ENCODE measurements at places on chromosomes 6 and 20.

DNA sequence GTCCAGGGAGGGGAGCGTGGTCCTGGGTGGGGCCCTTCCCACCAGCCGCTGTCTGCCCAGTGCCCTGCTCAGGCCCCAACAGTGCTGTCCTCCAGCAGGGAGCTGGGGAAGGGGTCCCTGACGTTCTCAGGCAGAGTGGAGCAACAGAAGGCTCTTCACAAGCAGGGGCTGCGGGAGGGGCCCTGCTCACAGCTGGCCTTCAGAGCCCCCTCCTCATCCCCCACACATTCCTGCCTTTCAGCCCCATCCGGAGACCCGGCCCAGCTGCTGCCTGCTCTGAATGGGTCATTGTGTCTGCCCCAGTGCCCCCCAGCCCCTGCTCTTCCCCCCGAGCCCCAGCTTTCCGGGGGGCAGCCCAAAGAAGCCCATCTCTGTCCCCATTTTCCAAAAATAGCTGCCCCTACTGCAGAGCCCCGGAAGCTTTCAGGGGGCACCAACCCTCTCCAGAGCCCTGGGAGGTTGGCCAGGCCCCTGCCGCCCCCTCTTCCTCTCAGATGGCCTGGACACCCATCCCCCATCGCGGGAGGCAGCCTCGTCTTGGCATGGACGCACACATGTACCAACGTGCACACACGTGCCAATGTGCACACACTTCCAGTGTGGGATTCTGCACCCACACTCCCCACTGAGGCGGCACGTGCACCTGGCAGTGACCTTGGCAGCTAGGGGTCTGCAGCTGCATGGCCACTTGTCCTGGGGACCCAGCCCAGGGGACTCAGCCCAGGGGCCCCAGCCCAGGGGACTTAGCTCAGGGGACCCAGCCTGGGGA lies 3.7 kb downstream of the COL20A1 start:
- no peak for DNase-seq

GRCh38 chr20:14727485-14728150 lies 390.2 kb upstream of the FLRT3 start:
- peak; percentile 84 for DNase-seq

GRCh38 chr20:51381557-51381956 lies 161.0 kb downstream of the NFATC2 start:
- no peak for DNase-seq

- no peak for DNase-seq
Observed at GRCh38 chr6:40810171-40810570, 223.0 kb upstream of the LRFN2 start.

GRCh38 chr6:42163981-42164380 lies 9.2 kb upstream of the GUCA1A start:
- DNase-seq = no peak

GRCh38 chr6:89966228-89966544 lies 71.9 kb downstream of the GJA10 start:
- peak; percentile 66 for DNase-seq

DNA sequence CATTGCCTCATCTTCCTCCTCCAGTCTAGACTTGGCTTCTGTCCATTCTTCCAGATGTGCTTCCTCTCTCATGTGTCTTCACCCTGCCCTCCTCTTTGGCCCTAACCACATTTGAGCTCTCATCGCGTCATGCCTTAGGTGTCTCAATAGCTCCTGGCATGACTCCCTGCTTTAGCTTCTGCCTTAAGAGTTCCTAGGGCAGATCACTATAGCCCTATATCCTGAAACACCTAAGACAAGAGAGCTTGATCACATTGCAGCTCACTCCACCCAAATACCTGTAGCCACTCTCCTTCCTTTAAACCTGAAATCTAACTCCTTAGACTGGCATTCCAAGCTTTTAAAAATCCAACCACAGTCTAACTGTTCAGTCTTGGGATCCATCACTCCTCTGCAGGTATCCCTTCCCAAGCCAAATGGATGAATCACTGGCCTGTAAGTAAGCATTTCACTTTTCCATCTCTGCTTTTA lies 69.0 kb upstream of the STXBP5 start:
- DNase-seq = no peak

DNA sequence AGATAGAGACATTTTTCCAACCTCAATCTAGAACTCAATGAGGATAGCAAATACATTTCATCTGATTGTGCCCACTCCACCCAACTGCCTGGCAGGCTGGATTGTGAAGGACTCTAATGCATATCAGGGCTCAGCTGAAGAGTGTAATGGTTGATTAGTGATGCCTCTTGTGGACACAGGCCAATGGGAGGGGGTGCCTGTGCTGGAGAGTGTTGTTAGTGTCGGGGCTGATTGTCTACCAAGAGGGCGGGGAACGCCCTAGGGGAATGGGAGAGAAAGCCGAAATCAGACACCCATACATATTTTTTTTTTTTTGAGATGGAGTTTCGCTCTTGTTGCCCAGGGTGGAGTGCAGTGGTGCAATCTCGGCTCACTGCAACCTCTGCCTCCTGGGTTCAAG lies 103.7 kb upstream of the SALL4 start:
- no peak for DNase-seq

All from muscle of leg (tissue), 16 donors.